ENCODE measurements at places on chromosomes 11 and 22. TPM values are rescaled to one million over a fixed set of nuclear protein-coding genes. Genes with fewer than 3 reads are reported as not detected.

DENND6B gene
- 10.8 TPM for total RNA-seq

RAG1 gene
- 0.46 TPM for total RNA-seq

MOV10L1 gene
- 1.4 TPM for total RNA-seq

KCNJ1 gene
- not detected for total RNA-seq

LSP1 gene
- 26.9 TPM for total RNA-seq

PGR gene
- total RNA-seq: not detected

APOA1 gene
- not detected for total RNA-seq

WT1 gene
- not detected for total RNA-seq

MED17 gene
- total RNA-seq: 30.9 TPM

ARL14EP gene
- 21.7 TPM for total RNA-seq

CDCA5 gene
- total RNA-seq: 7.1 TPM

NAA40 gene
- 24.0 TPM for total RNA-seq

RGL4 gene
- total RNA-seq: not detected

NCF4 gene
- total RNA-seq: not detected

FGF4 gene
- 0.40 TPM for total RNA-seq

ART1 gene
- not detected for total RNA-seq

OR52H1 gene
- not detected for total RNA-seq

SCGB1D2 gene
- not detected for total RNA-seq

OR5J2 gene
- total RNA-seq: not detected

ST3GAL4 gene
- total RNA-seq: 74.8 TPM
